ENCODE measurements at places on chromosomes 4 and X.
A peak's percentile ranks its signal among the peaks of the same experiment; 100 is the strongest.

GRCh38 chrX:69389101-69389501 is 115.0 kb upstream of the NALF2 start:
- ATAC-seq = no peak

- ATAC-seq = no peak
Measured at GRCh38 chrX:97117572-97117971, 233.9 kb downstream of the RPA4 start.

DNA sequence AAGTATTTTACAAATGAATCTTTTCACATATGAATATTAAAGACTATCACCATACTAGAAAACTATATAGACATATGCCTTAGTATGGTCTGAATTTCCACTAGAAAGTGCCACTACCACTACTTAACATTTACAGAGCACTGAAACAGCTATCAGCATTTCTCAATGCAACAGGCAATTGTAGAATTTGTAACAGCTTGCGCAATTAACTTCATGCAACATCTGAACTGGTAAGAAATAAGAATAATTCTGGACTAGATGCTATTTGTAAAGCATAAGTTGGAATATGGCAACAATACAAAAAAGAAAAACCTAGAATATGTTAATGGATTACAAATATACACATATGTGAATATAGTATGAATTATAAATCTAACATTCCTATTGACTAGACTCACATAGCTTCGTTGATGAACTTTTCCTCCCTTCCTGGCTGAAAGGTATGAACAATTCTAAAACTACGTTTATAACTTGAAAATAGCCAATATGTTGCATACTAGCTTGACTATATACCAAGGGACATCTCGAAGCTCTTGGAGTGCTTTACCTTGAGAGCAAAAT is 82.0 kb downstream of the ATP8A1 start:
- ATAC-seq = no peak

DNA sequence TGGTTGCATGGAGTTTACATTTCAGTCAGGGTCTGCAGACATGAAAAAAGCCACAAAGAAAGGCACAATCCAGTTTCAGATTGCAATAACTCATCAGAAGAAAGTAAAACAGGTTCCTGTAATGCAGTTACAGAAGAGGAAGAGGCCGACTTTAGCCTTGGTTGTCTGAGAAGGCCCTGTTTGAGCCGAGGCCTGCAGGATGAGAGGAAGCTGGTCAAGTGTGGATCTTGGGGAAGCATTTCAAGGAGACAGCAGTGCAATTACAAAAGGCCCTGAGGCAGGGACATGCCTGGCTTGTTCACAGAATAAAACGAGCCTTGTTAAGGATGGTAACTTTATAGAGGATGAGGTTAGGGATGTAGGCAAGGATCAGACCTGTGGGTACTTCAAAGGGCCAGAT is 62.4 kb downstream of the AFF2 start:
- ATAC-seq = no peak

- no peak for ATAC-seq
Measured at GRCh38 chr4:102439236-102439614, 61.9 kb upstream of the NFKB1 start.

DNA sequence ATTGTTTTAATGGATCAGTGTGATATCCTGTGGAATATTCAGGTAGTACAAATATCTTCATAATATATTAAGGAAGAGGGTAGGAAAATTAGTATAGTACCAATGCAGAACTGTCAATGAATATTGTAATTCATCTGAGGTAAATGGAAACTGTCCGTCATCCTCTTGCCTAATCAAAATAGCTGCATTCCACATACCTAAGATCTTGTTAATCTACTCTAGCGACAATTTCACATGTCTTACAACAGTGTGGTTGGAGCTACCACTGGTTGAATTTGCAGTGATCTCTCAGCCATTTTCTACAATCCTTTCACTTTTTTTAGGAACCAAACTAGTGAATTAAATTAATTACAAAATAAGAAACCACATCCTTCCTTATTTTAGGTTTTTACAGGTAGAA is 117.5 kb downstream of the PCDH18 start:
- no peak for ATAC-seq

GRCh38 chrX:120308959-120309872 is 2.0 kb downstream of the TMEM255A start:
- ATAC-seq = peak; percentile 89

- ATAC-seq = no peak
Measured at GRCh38 chr4:154039435-154040343, 250.8 kb upstream of the SFRP2 start.

GRCh38 chrX:103585411-103586313 is at the start of gene TCEAL4:
Gene TCEAL4, plus strand, starts transcription at chrX:103585515. Its CDS starts 1,161 bp downstream, at chrX:103586676.
- ATAC-seq = peak; percentile 82
